HAP-1 (cell line): ENCODE measurements at places on chromosomes 13 and 19.

DNA sequence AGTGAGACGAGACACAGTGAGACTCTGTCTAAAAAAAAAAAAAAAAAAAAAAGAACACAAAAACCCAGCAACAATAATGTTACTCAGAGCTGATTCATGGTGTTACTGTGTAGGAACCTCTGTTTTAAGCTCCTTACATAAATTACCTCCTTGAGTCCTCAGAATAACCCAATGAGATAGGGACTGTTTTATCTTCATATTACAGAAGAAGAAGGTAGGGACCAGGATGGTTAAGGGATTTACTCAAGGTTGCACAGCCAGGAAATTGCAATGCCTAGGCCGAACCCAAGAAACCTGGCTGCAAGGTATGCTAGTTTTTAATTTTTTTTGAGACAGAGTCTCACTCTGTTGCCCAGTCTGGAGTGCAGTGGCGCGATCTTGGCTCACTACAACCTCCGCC, 1.5 kb upstream of the DAND5 start:
- DNase-seq: no peak

- DNase-seq: no peak
Observed at GRCh38 chr19:50266896-50267295, 62.3 kb downstream of the KCNC3 start.

- no peak for DNase-seq
Observed at GRCh38 chr19:8576273-8576993, 809 bp downstream of the MYO1F start.

DNA sequence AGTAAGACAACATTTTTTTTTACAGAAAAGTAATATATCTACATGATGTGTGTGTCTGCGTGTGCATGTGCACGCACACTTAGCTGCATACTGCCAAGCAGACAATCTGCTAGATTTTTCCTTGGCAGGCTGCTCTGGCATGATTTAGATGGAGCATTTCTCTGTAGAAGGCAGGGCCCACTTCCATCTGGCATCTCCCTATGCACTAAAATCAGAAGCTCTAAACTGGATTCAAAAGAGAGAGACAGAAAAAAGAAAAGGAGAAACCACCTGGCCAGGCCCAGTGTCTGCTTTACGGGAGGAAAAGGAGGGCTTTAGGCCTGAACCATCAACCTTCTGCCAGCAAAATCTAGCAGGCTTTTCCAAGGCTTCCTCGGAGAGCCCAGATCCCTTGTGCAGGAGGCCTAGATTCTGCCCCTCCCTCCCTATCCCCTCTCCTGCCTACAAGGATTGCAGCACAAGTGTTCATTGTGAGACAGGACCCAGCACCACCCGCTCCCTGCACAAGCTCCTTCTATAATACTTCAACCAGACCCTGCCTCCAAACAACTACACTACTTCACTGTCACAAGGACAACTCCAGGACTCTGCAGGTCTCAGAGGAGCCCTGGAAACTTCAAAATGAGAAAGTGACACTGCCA, 99.3 kb downstream of the DOCK9 start:
- DNase-seq: no peak

DNA sequence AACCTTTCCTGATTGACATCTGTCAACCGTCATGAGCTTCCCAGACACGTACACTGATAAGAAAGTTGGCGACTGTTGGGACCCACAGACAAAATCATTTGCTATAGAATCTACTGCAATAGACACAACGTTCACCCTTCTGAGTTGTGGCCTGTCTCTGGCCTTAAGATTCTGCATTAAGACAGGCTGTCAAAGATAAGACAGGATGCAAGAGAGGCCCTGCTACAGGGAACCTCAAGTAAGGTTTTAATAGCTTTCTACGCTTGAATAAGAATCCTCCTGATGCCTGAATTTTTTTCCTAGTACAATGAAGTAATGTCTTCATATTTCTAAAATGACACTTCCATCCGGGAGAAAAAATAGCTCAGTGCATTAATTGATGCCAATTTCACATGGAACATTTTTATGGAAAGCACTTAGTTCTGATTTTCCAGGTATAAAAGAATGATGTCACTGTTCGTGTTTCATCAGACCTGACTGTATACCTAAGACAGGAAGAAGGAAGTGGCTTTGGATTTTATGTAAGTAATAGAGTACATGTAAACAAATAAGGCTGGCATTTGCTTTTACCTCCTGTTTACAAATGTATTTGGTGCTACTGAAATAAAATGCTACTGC, 275.2 kb upstream of the GPC6 start:
- no peak for DNase-seq

DNA sequence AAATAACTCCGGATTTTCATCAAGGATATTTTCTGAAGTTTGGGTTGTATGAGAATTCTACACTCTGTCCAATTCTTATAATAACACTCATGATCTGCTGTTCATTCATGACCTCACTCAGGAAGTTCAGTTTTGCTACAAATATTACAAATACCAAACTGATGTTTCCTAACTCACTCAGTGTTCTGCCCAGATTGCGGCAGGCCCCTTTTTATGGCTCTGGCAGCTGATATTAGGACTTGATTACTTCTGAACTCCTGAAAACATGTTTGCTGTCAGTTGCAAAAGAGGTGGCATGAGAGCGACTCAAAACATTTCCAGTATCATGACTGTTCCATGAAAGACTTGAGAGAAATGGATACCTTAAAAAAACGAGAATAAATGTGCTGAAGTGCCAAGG, 188.0 kb downstream of the RGCC start:
- DNase-seq: no peak

DNA sequence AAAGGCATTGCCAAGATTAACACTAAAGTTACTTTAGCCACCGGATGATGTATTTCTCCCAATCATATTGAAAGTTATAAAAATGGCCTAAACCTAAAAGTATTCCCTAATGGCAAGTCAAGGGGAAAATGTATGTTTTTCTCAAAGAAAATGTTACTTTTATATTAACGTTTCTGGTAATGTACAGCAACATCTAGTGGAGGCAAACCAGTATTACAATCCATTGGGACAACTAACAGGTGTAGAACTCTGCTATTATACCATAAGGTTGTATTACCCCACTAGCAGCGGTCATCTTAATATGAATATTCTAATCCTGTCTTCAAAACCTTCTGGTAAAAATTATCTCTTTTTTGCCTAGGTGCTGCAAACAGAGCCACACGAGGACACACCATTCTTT, 69.2 kb downstream of the ZNF100 start:
- DNase-seq: no peak

DNA sequence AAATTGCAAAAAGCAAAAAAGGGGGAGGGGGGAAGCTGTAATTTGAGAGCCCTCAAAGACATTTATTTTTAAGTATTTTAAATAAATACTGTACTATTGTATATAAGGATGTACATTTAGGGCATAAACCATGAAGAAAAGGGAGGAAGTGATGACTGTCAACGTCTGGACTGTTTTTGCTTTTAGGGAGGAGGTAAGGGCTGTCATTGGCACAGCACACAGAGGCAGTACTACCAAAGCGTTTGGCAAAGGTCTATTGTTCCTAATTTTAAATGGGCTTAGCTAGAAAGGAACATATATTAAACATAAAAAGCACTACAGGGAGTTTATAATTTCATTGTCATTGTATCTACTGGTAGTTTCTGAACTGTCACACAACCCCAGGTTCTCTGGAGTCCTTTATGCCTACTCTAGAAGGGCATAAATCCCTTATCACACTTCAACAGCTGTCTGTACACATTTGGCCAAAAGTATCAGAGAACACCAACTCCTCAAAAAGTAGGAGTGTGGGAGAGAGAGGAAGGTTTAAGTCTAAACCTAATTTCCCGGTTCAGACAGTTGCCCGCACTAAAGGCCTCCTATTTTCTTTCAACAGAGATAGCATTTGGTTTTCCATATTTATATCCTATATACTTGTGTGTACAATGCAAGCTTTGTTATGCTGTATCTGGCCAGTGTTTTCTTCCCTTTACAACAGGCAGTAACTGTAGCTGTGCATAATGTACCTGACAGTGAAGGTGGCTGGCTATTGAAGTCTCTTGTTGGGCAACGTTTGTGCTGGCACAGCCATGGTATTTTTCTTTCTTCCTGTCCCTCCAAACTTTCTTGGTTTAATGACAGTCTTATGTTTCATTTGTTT, 406.2 kb downstream of the KLF5 start:
- DNase-seq: no peak

DNA sequence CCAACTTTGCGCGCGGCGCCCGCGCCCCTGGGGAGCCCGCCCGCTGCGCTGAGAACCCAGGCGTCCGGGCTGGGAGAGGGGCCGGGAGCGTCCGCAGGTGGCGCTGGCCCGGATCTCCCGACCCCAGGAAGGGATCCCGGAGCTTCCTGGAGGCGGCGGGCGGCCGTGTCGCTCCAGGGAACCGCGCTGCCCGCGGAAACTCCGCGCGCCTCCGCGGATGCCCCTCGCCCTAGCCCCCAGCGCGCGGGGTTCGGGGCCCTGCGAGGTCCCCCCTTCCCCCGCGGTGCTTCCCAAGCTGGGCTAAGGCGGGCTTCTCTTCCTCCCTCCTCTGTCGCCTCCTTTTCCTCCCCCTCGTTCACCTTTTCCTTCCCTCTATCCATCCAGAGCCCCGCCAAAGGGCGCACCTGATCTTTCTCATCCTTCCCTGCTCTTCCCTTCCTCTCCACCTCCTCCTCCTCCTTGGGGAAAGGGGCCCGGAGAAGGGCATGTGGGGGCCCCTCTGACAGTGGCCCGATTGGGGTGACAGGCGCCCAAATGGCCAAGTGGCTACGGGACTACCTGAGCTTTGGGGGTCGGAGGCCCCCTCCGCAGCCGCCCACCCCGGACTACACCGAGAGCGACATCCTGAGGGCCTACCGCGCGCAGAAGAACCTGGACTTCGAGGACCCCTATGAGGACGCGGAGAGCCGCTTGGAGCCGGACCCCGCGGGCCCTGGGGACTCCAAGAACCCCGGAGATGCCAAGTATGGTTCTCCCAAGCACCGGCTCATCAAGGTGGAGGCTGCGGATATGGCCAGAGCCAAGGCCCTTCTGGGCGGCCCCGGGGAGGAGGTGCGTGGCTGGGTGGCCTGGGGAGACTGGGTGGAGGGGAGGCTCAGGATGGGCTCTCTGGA, 710 bp downstream of the SHD start:
- DNase-seq: peak; percentile 27

DNA sequence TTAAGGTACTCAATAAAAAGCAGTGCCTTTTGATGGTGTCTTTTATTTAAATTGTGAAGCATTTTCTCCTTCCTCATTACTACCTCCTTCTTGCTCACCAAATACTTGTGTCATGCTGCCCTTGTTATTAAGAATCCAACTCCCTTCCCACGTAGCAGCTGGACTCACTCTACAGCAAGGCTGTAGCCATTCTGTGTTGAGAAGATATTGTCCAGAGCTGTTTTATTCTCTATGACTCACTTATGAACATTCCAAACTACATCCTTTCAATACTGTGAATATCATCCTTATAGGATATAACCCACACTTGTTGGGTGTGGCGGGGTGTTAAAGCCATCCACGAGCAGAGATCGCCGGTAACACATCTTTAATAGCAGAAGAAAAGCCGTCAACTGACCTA, 1671.5 kb upstream of the SLC10A2 start:
- no peak for DNase-seq

DNA sequence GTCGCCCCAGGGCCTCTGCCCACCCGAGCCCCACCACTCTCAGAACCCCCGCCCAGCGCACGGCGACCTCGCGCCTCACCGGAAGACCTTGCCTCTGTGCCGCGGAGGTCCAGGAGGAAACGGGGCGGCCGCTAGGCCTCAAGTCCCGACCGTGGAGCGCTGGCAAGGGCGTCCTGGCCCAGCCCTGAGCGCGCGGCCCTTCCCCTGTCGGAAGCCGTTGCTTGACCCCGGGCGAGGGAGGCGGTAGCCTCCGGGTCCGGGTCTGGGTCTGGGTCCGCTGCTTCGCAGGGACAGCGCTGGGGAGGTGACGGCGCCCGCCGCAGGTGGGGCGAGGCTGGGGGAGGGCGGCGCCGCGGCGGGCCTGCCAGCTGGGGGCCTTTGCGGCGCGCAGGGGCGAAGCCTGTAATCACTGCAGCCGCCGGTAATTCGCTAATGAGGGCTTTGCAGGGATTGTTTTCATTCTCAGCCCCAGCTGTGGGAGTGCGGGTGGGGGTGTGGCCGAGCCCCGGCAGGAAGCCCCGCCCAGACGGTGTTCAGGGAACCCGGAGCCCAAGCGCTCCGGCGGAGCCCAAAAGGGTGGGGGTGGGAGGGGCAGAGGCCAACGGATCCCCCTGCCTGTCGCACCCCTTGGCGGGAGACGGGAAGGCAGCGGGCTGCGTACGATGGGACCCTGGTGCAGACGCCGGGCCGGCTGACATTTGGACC, 8.6 kb downstream of the C19orf25 start:
- peak; percentile 94 for DNase-seq

GRCh38 chr13:93847162-93847561, 620.6 kb downstream of the GPC6 start:
- no peak for DNase-seq

GRCh38 chr13:74625541-74625940, 491.3 kb upstream of the KLF12 start:
- DNase-seq: no peak

DNA sequence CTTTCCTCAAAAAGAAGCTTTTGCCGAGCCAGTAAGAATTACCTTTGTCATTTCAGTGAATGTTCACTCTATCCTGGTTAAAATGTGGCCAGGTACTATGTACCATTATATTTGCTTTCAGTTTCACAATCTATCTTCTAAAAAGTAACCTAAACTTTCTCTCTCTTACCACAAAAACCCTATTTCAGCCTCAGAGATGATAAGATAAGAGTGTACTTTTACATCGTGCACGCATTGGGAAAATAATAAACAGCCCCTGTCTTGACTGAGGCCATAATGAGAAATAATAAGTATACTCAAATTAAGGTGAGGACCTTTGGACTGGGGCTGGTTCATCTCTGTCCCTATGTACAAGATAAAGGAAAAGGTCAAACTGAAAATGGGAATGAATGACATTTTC, 77.7 kb downstream of the ZNF726 start:
- no peak for DNase-seq

DNA sequence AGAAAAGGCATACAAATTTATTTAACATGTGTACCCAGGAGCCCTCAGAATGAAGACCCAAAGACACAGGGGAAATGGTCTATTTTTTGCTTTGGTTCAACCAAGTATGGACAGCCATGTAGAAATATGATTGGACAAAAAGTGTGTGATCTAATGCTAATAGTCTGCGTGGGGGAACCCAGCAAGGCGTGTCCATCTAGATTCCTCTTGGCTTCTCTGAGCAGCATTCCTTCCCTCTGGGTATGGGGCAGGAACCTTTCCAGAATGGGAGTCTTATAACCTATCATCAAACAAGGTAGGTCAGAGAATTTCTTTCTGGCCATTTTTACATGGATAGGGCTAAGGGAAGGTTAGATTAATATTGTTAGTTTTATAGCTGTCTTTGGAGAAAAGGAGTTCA, 698.2 kb downstream of the FGF9 start:
- DNase-seq: no peak
